Neural crest cell (in vitro differentiated cells): ENCODE measurements at places on chromosomes 3 and 15.

DNA sequence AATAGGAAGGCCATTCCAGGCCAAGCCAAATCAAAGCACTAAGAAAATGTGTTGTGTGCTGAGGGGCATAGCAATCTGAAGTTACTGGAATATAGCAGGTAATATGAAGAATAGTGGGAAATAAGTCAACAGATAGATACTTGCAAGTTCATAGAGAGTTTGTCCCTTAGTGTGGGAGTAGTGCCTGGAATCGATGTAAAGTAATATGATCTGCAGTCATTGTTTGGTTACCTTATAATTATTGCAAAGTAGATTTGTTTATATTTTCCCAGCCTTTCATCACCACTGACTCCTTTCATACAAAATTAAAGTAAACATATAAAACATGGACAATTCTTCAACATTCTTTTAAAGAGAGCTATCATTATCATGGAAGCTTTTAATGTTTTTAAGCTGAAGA, 420.9 kb upstream of the NECTIN3 start:
- no peak for DNase-seq

- DNase-seq, result no peak
Measured at GRCh38 chr3:119235151-119235550, 5.5 kb downstream of the B4GALT4 start.

- no peak for DNase-seq
Measured at GRCh38 chr3:63931290-63931689, 19.1 kb upstream of the SCAANT1 start.

GRCh38 chr3:144585953-144586352, 614.3 kb downstream of the DIPK2A start:
- DNase-seq, result no peak

GRCh38 chr3:175389560-175389959, 530.4 kb downstream of the NAALADL2 start:
- no peak for DNase-seq

DNA sequence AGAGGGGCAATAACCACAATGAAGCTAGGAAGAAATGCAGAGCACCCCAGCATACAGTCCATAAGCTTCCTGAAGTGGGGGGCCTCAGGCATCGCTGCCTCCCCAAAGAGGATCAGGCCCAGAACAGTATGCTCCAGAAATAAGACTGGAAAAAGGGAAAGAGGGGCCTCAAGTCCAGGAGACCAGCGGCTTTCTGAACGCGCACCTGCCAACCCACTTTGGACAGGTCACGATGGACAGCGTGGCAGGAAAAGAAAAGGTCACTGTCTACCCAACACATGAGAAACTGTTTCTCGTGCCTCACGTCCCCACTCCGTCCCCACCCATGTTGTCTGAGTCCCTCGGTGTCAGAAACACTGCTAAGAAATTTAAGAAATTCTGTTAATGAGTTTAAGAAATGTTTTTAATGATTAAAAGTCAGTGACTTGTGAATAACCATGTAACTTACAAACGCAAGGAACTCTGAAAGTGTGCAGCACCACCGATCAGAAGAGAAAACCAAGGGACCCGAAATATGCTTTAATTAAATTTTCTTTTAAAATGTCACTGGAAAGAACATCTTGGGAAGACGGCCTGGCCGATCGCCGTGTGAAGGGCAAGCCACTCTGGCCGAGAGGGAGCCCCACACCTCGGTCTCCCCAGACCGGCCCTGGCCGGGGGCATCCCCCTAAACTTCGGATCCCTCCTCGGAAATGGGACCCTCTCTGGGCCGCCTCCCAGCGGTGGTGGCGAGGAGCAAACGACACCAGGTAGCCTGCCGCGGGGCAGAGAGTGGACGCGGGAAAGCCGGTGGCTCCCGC, 1.7 kb upstream of the PPARG start:
- DNase-seq, result no peak

DNA sequence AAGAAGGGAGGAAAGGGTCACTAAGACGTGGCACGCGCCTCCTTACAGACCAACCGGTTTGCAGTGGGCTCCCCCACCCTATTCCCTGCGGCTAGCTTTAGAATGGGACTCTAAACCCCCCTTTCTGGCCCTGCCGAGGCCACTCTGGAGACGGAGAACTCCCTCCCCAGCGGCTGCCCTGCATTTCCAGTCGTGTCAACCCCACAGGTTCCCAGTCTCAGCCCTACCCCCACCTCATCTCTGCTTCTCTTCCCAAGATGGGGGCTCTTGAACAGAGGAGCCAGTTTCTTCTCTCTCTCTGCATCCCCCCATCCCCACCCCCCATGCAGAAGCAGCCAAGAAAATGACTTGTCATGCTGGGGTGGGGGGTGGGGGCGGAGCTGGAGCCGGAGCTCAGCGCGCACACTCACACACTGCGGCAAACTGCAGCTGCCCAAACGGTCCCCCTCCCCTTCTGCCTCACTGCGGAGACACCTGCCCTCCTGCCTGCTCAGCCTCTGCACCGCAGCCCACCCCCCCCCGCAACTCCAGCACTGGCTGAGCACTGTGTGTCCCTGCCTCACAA, 871 bp downstream of the MAP1A start:
- DNase-seq, result peak; percentile 17

DNA sequence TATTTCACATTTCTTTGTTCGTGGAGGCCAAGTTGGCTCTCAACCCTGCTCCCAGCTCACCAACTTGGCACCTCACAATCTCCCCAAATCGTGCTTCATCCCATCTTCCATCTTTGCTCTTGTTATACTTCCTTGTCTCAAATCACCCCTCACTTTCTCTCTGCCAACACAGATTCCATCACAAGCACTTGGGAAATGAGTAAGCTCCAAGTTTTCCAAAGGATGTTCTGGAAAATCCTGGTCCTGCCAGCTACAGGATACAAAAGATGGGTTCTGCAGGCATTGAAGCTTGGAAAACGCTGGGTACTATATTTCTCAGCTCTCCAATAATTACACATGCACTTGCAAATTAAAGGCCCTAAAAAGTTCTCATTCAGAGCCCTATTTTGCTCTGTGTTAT, 4.1 kb upstream of the TM4SF4 start:
- DNase-seq, result no peak

GRCh38 chr3:166962911-166963310, 417.2 kb downstream of the ZBBX start:
- no peak for DNase-seq

GRCh38 chr3:66073464-66074141, 34.9 kb upstream of the MAGI1 start:
- DNase-seq, result no peak

DNA sequence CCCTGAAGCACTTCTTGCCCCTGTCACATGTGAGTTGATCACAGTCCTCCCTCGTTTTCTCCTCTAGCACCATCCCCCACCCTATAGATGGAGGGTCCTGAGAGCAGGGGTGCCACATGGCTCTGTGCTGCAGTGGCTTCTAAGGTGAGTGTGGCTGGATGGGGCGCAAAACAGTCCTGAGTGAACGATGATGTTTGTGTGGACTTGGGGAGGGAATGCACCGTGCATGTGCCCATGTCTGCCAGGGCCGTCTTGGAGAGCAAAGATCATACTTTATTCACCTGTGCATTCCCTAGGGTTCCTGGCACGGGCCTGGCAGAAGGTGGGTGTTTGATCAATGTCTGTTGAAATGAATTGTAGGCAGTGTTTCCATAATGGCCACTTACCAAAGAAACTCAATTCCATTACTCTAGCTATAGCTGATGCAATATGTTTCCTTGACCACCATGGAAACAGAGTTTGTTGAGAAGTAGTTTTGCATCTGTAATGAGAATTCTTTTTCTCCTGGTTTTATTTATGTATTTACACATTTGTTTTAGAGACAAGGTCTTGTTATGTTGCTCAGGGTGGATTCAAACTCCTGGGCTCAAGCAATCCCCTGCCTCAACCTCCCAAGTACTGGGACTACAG, 58.0 kb downstream of the ABTB1 start:
- no peak for DNase-seq
